ENCODE measurements at places on chromosomes 2 and 18.
A peak's percentile ranks its signal among the peaks of the same experiment; 100 is the strongest.

DNA sequence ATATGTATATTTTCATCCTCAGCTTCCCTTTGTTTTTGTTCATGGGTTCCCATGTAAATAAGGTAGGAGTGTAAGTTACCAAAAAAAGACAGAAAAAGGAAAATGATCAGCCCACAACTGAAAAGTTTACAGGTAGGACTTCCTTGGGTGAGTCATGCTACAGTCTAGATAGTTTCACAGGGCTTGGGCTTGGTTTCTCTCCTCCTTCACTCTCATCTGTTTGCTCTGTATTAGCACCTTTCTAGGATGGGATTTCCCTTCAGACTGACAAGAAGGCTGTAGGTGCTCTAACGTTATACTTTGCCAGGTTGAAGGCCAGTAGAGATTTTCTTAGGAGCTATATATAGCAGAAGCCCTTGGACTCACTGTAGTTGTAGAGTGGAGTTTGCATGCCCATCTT lies 57.9 kb downstream of the FAM171B start:
- peak; percentile 0 for DNase-seq

- DNase-seq, result no peak
Observed at GRCh38 chr2:70570041-70570661, 16.5 kb upstream of the TGFA start.

DNA sequence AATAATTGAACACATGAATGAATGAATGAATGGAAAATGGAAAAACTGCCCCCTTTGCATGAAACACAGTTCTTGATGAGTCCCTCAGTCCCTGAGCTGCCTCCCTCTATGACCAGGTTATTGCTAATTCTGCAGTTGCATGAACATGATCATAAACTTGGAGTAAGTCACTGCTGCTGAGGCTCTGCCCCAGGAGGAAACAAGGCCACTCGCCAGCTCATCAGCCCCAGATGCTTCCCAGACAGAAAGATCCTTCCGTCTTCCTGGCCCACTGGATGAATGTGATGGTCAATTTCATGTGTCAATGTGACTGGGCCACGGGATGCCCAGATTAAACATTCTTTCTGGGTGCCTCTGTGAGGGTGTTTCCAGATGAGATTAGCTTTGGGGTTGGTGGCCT lies 16.4 kb downstream of the GPR45 start:
- DNase-seq, result peak; percentile 45

GRCh38 chr2:131039535-131039907 lies 53.7 kb downstream of the FAM168B start:
- no peak for DNase-seq

DNA sequence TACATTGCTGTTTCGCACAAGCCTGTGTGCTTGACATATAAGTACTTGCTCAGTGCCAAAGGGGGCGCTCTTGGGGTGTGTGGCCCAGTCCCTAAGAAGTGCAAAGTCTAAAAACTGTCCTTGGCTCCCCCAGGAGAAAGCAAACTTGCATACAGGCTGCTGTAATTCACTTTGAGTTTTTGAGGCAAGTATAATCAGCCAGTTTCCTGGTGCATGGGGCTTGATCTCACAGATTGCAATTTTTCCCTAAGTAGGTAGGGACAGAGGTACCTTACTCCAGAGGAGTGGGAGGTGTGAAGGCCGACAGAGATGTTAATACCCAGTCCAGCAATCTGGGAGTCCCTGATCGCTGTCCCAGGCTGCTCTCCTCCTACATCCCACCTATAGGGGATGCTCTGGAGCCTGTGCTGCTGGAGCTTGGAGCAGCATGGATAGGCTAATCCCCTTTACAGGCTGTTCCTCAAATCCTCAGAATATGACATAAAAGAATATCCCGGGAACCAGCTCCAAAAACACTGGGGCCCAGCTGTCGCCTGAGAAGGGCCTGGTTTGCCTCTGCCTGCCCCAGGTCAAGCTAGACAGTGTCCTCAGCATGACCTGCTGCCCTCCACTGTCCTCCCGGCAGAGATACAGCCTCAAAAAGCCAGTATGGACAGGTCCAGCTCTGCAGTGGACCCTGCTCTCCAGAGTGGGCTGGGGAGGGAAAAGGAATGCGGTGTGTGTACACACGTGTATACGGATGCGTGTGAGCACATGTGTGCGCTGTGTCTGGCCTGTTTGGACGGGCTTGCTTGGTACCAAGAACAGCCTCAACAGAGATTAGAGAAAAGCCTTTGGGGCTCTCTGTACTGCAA lies 136.5 kb upstream of the HAAO start:
- DNase-seq, result peak; percentile 47

- DNase-seq, result no peak
Observed at GRCh38 chr2:151799886-151800292, 28.3 kb downstream of the ARL5A start.

DNA sequence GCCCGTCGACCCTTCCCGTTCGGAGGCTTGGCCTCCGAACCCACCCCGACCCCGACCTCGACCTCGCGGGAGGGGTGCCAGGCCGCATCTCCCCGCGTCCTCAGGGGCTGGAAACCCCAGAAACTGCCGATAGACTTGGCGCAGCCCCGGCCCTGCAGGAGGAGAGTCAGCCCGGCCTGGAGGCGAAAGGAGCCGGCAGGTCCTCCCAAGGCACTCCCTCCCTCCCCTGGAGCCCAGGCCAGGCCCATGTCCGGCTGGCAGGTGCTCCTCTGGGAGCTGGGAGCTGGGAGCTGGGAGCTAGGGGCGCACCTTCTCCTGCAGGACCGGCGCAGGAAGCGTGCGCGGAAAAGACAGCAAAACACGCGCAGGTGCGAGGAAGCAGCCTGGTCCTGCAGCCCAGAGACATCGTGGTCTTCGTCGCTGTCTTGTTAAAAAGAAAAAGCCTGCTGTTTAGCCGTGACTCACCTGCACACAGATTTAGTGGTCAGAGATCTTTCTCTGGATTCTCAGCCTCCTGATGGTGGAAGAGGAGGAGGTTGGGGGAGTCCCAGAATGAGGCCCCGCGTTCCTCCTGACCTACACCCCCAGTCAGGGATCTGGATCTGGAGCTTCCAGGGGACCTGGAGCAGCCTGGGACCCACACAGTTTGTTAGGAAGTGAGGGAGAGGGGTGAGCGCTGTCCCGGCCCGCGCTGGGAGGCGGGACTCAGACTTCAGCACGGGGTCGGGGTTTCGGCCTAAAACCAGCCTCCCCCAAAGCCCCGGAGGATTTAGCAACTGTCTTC lies 660 bp upstream of the MBP start:
- DNase-seq, result no peak

- DNase-seq, result peak; percentile 47
Observed at GRCh38 chr2:223585666-223586065, 16.5 kb downstream of the SCG2 start.

DNA sequence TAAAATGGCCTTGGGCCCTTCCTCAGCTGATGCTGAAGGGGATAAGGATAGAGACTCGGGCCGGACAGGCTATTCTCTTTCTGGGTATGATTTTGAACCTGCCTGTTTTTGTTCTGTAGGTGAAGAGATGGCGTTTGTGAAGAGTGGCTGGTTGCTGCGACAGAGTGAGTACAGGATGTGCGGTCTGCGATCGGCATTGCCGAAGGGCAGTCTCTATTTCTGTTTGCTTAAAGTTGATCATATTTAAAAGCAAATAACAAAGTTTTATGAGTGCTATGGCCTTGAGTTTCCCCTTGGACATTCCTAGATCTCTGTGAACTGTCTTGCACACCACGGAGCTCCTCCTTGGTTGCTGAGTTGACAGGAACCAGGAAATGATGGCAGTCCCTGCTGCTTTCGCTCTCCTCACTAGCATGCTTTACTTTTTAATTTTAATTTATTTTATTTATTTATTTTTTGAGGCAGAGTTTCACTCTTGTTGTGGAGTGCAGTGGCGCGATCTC lies 15.7 kb downstream of the PLEKHB2 start:
- no peak for DNase-seq

DNA sequence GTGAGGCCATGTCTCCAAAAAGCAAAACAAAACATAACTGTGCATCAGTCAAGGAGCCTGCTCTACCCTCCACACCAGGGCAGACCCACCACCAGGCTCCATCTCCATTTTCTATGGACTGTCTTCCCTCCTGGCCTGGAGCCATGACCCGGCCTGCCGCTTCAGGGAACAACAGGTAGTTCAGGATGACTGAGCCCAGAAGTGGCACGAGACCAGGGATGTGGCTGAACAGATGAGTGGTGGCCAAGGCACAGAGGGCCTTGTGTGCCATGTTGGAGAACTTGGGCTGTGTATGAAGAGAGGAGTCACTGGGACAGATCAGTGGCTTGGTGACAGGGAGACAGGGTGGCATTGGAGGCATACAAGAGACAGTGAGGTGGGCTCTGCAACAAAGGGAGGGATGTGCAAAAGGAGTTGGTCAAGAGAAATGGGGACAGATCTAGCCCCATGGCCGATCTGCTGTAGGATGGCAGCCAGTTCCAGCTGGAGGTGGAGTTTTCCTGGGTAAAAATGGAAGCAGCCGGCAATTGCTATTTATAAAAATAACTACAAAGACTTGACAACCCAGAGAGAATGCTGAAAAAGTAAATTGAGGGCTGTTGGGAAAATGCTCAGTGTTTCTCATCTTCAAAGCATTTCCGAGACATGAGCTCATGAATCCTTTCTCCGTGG lies 35.0 kb downstream of the TMEM177 start:
- DNase-seq, result peak; percentile 33

DNA sequence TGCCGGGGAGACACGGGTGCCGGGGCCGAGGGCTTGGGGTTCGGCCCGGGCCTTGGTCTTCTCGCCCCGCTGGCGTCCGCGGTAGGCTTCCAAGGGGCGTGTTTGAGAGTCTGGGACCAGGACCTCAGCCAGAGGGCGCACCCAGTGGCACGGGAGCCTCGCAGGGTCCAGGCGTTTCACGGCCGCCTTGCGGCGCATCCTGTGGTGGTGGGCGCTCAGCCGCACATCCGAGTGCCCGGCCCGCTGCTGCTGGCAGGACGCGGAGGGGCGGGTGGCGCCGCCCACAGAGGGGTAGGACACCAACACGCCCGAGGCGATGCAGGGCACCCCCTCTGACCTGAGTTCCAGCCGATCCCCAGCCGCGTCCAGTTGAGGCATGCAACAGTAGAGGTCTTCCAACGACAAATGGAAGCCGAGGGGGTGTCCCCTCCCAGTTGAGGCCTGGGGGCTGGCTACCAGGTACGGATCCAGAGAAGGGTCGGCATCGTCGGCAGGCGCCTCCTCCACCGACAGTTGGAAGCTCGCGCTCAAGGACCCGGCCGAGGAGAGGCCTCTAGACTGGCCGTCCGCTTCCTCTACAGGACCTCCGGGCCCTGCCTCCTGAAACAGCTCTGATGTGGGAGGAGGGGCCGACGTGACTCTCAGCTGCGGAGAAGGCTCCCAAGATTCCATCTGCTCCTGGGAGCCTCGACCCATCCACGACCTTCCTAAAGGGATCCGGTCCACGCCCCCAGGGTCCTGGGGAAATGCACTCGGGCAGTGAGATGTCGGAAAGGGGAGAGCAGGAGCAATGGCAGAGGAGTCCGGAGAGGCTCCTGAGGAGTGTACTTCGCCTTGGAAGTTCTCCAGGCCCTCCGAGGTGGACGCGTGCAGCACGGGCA lies 6.3 kb downstream of the C2orf81 start:
- DNase-seq, result peak; percentile 31

GRCh38 chr2:216873573-216873972 lies 13.7 kb upstream of the TNP1 start:
- DNase-seq, result no peak

DNA sequence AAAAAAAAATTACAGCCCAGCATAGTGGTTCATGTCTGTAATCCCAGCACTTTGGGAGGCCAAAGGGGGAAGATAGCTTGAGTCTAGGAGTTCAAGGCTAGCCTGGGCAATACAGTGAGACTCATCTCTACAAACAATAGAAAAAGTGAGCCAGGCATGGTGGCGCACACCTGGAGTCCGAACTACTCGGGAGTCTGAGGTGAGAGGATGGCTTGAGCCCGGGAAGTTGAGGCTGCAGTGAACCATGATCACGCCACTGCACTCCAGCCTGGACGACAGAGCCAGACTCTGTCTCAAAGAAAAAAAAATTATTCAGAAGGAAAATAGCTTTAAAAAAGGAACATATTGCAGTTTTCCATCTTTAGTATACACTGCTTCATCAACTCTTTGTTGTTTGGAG lies 47.8 kb downstream of the CYP27C1 start:
- DNase-seq, result no peak

DNA sequence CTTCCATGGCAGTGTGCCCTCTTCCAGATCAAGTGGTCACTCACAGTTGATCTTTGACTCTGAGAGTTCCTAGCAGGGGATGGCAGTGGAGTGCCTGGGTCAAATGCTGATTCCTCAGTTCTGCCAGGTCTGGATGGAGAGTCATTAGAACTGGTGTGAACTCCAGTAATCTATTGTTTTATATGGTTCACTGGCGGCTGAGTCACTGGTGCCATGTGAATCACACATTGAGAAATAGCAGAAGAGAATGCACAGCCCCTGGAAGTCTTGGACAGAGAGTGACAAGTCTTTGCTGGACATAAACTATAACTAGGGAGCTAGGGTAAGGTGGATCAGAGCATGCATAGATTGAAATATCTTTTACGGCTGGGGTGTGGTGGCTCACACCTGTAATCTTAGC lies 86.9 kb downstream of the EIF2AK3 start:
- peak; percentile 15 for DNase-seq

DNA sequence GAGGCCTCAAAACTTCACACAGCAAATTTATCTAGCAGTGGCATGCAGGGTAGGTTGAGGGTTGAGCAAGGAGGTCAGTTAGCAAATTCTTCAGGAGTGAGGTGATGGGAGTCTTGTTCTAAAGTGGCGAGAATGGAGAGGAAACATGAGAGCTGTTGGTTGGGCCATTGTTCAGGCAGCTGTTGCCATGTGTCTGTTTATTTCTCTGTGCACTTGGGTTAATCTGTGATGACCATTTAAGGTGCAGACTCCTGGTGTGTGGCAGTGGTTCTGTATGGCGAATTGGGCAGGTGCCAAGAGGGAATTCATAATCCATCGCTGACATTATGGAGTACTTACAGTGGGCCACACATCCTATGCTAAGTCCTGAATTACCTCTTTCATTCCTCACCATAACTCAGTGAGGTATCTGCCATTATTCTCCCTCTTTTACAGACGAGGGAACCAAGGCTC lies 30.4 kb downstream of the TMEM178A start:
- DNase-seq, result peak; percentile 61

All from fibroblast of skin of right biceps (primary cell).